ENCODE measurements at places on chromosomes 13 and 19. TPM values are rescaled to one million over a fixed set of nuclear protein-coding genes. Genes with fewer than 3 reads are reported as not detected.

Gene METTL21C
- not detected for total RNA-seq

Gene MADCAM1
- 1.2 TPM for total RNA-seq

Gene IZUMO2
- 0.81 TPM for total RNA-seq

DNA sequence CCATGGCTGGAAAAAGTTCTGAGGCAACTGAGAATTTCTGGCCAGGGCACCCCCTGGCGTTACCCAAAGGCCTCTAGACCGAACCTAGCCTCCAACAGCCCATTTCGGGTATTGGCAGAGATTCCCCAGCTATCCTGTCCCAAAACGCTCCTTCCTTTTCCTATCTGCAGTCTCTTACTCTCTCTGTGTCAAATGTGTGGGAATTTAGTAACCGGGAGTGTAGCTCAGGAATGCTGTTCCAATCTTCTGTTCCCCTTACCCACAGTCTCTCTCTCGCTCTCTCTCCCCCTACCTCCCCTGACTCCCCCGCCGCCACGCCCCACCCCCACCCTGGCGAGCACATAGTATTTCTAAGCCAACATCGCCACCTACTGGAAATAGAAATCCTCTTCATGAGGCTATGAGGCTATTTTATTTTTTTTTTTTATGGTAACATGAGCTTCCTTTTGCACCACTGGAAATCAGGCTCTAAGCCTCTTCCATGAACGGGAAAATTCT lies 27.0 kb downstream of the OXGR1 start:
- peaks cover 23% of the 10 kb centered on the region for H3K36me3 ChIP-seq
- peak; percentile 32 for DNase-seq
- no peaks in the 10 kb centered on the region for H3K4me1 ChIP-seq
- H3K27ac ChIP-seq: no peak overlapping the region

DNA sequence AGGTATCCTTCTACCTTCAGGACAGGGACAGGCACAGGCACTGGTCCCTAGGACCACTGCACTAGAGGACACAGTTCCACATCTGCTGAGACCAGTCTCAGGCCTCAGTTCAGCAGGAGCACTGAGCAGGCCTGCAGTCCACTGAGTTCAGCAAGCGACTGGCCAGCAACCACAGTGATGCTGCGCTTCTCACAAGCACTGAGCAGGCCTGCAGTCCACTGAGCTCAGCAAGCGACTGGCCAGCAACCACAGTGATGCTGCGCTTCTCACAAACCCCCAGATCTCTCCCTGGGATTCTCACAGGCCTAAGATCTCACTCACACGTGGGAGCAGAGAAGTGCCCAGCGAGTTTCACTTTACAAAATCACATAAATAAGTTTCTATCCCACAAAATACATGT lies 140.6 kb downstream of the IRS2 start:
- no peak for DNase-seq
- H3K4me1 ChIP-seq: no peaks in the 10 kb centered on the region
- no peak overlapping the region for H3K27ac ChIP-seq
- H3K36me3 ChIP-seq: peaks cover 1% of the 10 kb centered on the region
- no peaks in the 10 kb centered on the region for H3K27me3 ChIP-seq
- no peak overlapping the region for H3K4me3 ChIP-seq

GRCh38 chr13:36108954-36109353 lies 22.2 kb downstream of the DCLK1 start:
- no peak overlapping the region for H3K27ac ChIP-seq
- no peak overlapping the region for H3K4me3 ChIP-seq
- H3K36me3 ChIP-seq: no peaks in the 10 kb centered on the region
- H3K27me3 ChIP-seq: no peaks in the 10 kb centered on the region

Data from H9 (cell line).